ENCODE measurements at places on chromosomes 6 and 20. TPM values are rescaled to one million over a fixed set of nuclear protein-coding genes. Genes with fewer than 3 reads are reported as not detected.

The ASIP gene
- total RNA-seq, result not detected

The VSTM2L gene
- total RNA-seq, result not detected

The SLC22A2 gene
- not detected for total RNA-seq

The ADGB gene
- not detected for total RNA-seq

The TBC1D20 gene
- total RNA-seq, result 41.4 TPM

The CD109 gene
- total RNA-seq, result 29.3 TPM

The SLPI gene
- total RNA-seq, result not detected

The OXT gene
- total RNA-seq, result not detected

The SLC16A10 gene
- 2.8 TPM for total RNA-seq

The NINL gene
- total RNA-seq, result 2.0 TPM

The BTNL2 gene
- total RNA-seq, result not detected

The PACRG gene
- total RNA-seq, result 0.36 TPM

The EYS gene
- not detected for total RNA-seq

The HLA-DPA1 gene
- 61.0 TPM for total RNA-seq

The FRK gene
- 0.02 TPM for total RNA-seq

The CCN6 gene
- total RNA-seq, result 0.17 TPM

The BPIFA1 gene
- not detected for total RNA-seq

The SAMD3 gene
- total RNA-seq, result 3.1 TPM

The DEFB118 gene
- total RNA-seq, result not detected

The C4B gene
- total RNA-seq, result 4.7 TPM

The SLC22A7 gene
- total RNA-seq, result not detected

The HCK gene
- 0.22 TPM for total RNA-seq

The MAP1LC3A gene
- 7.3 TPM for total RNA-seq

The GSS gene
- total RNA-seq, result 68.0 TPM

The PRKN gene
- not detected for total RNA-seq

The TDRD6 gene
- total RNA-seq, result not detected

The PSORS1C1 gene
- 0.26 TPM for total RNA-seq

The PRDM13 gene
- total RNA-seq, result not detected

The ADAT2 gene
- 39.0 TPM for total RNA-seq

The TREML1 gene
- total RNA-seq, result not detected

The SMIM26 gene
- 54.9 TPM for total RNA-seq

The BFSP1 gene
- 0.76 TPM for total RNA-seq

The RSPO4 gene
- total RNA-seq, result not detected

The RARS2 gene
- 24.7 TPM for total RNA-seq

The DNAH8 gene
- total RNA-seq, result 0.05 TPM

The CALHM5 gene
- not detected for total RNA-seq

The SDHAF4 gene
- total RNA-seq, result 11.8 TPM

The SLA2 gene
- total RNA-seq, result 62.0 TPM

The MYH7B gene
- 0.44 TPM for total RNA-seq

The LAMA2 gene
- total RNA-seq, result 0.65 TPM

The TNF gene
- total RNA-seq, result 430 TPM

The PPIL1 gene
- 60.2 TPM for total RNA-seq

The ALDH8A1 gene
- 1.6 TPM for total RNA-seq

The OR11A1 gene
- total RNA-seq, result not detected

The SAPCD1 gene
- total RNA-seq, result 16.7 TPM

The RIPOR2 gene
- 31.1 TPM for total RNA-seq

The LAMP5 gene
- total RNA-seq, result not detected

The EBF4 gene
- total RNA-seq, result 12.3 TPM

The IFT52 gene
- 18.7 TPM for total RNA-seq

The SYNE1 gene
- total RNA-seq, result 14.5 TPM

The PTCHD4 gene
- total RNA-seq, result not detected
